ENCODE measurements at places on chromosomes 3 and 15.

DNA sequence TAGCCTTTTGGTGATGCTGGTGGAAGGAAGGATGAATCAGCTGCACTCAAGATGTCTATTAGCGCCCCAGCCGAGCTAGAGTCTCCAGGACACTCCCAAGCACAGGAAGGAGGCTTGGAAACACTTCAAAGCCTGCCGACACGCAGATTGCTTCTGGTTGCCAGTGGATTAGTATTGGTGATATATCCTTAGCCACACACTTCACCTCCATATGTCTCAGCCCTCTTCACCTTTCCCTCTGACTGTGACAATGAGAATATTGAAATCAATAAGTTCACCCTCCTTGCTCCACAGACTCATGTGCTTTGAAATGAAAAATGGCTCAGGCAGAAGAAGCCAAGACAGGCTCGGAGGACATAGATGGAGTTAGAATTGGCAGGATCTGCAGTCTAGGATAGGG lies 102.9 kb upstream of the LRRN1 start:
- DNase-seq, result no peak

- no peak for DNase-seq
These were observed 786.4 kb downstream of the MCTP2 start for GRCh38 chr15:95017666-95018328.

DNA sequence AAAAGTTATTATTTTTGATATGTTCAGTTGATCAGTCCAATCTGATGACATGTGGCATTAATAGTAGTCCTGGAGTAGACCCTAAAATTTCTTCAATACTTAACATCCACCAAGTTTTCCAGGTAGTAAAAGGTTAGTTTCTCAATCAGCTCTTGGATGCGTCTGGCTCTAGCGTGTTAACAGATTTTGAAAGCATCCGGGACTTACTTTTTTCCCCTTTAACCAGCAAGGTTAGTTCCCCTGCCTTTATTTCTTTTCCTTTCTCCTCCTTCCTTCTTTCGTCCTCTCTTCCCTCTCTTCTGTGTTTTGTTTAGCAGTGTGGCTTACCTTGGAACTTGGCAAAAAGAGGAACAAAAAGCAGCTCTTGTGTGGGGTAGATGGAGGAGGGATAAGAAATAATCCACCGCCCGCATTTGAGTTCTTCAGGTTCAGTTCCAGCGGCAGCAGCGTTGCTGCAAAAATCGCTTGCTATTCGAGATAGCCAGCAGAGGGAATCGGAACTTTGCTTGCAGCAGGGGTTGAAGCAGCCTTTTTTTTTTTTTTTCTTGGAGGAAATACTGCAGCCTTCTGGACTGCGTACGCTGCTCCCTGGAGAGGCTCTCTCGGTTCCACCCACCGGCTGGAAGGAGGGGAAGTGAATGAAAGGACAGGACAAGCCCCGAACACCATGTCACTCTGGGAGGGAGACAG lies at the start of gene RBMS3:
TSS of gene RBMS3 (plus strand) at position 668 of the 690 bp plus-strand sequence.
- peak; percentile 86 for DNase-seq

DNA sequence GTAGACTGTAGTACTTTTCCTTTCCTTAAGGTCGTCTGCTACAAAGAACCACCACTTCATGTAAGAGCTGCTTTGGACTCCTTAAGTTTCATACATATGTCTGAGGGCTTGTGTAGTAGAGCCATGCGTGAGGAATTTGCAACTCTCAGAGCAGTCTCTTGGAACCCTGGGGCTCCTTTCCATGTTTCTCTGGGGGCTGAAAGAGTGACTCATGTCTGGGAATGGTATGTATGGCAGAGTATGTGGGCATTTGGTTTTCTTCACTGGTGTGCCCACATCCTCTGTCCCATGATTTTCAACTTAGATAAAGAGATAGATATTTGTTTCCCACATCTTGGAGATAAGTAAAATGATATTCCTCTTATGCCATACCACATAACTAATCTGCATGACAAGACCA lies 20.6 kb upstream of the RBM5 start:
- DNase-seq, result peak; percentile 46

- DNase-seq, result no peak
These were observed 3.5 kb downstream of the CHRM5 start for GRCh38 chr15:33971811-33972210.

- peak; percentile 67 for DNase-seq
These were observed 24.2 kb downstream of the PXYLP1 start for GRCh38 chr3:141255846-141256261.

DNA sequence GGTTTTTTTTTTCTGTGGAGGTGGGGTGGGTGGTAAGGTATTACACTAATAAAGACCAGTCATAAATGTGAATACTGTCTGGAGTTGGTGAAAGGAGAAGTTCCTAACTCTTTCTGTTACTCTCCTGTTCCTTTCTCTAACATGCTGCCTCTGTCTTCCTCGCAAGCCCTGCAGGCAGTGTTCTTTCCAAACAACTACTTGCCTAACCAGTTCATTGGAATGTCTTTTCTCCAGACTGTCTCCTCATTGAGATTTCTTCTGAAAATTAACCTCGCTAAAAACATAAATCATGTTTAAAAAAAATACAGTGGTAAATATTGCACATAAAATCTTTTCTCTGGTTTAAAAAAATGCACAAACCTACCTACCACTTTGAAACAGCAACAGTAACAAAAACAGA lies 135.2 kb downstream of the TP63 start:
- peak; percentile 9 for DNase-seq

DNA sequence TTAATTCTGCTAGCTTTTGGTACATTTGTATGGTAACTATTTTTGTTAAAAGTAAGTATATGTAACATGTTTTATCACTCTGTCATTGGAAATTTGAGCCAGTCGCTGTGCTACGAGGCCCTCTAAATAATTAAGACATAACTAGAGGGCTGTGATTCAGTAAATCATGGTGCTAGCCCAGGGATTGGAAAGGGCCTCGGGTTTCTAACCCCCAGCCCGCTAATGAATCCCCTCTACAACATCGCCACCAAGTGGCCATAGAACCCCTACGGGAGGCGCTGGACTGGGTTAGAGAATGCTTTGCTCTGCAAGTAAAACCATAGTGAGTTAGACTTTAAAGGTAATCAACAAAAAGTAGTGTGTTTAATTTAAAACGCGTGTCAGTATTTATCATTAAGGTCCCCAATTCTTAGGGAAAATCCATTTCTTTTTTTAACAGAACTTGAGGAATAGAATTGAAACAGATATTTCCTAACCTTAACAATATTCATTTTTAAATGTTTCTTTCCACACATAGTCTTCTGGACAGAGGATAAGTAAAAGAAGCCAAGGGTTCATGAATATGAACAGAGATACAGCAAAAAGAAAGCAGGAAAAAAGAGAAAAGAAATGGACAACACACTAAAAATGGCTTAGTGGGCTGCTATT lies 744.7 kb downstream of the EPHA3 start:
- peak; percentile 31 for DNase-seq

- no peak for DNase-seq
These were observed 93.2 kb upstream of the MEF2A start for GRCh38 chr15:99472416-99473145.

DNA sequence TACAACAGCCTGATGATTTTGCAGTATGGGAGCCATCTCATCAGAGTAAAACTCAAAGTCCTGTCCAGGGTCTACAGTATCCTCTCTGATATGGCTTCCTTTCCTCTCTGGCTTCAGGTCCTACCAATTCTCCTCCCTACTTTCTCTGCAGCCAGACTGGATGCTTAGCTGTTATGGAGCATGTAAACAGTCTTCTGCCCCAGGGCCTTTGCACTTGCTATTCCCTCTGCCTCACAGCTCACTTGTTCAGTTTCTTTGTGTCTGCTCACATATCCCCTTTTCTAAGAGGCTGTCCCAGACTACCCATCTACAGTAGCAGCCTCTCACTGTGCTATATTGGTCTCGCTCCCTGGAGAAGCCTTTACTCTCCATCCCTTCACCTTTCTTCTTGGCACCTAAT lies 62.2 kb downstream of the TLNRD1 start:
- DNase-seq, result no peak

GRCh38 chr3:64016941-64017620 lies 6.2 kb downstream of the PSMD6 start:
- DNase-seq, result peak; percentile 23

DNA sequence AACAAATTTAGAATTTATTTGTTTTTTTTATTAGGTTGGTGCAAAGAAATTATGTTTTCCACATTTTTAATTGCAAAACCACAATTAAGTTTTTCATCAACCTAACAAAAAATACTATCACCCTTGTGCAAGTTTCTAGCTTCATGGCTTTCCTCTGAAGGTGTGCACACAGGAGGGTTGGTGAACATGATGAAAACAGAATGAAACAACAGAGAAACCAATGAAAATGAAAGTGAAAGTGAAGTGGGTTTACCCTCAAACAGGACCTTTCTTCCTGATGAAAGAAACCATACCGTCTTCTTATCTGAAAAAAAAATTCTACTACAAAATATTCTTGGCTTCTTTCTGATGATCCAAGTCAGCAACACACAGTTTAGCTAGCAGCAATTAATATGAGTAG lies 71.9 kb upstream of the FEZF2 start:
- no peak for DNase-seq

GRCh38 chr3:17238023-17238422 lies 353.3 kb downstream of the PLCL2 start:
- peak; percentile 11 for DNase-seq

GRCh38 chr15:33074212-33074611 lies 120.3 kb downstream of the FMN1 start:
- no peak for DNase-seq

- no peak for DNase-seq
These were observed 103.6 kb upstream of the PFN2 start for GRCh38 chr3:150074277-150074676.

DNA sequence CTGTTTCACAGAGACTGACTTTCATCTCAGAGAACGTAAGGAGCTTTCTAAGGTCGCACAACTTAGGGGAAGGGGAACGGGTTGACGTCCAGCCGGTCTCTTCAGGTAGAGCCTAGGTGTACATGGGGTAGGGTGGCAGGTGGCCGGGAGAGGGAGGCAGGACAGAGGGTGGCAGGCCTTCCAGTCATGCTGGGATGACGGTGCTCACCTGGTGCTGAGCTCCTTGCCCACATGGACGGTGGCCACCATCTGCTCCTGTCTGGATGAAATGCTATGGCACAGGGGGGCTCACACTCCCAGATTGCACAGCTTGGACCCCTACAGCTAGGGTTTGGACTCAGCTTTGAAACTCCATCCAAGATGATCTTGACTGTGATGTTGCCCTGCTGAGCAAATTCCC lies 144.5 kb downstream of the ATP10A start:
- DNase-seq, result no peak

GRCh38 chr15:27486683-27487647 lies 516.0 kb downstream of the GABRG3 start:
- no peak for DNase-seq

DNA sequence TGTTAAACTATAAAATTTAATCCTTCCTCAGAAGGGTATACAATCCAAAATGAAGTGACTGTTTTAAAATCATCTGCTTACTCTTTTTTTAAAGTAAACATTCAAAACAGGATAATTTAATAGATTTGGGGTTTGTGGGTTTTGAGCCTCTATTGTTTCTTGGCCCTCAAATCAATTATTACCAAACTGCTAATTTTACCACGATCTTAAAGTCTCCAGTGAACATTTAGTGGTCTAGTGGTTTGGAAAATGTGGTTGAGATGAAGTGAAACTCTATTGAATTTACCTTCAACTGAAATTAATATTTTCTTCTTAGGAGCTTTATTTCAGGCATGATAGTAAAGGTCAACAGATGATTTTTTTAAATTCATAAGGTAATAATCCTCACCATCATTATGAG lies 11.2 kb upstream of the ATP11B start:
- no peak for DNase-seq

- no peak for DNase-seq
These were observed 159.7 kb downstream of the GOLIM4 start for GRCh38 chr3:167936019-167936418.

- no peak for DNase-seq
These were observed 90.0 kb upstream of the ADPGK start for GRCh38 chr15:72873379-72874233.

DNA sequence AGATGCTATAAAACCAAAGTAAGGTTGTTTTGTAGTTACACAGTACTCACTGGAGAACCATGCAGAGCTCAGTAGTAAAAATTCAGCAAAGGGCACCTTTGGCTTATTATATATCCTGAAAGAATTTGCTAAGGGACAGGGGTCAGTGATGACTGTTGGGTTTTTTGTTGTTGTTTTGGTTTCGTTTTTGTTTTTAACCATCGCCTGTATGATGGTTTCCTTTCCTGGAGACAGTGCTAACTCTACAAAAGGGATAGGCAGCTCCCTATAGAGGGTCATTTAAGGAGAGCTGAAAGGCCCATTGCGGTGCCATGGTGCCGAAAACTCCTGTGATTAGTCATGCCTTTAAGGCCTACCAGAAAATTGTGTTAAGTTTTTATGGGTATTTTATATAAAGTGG lies 118.2 kb upstream of the GOLIM4 start:
- no peak for DNase-seq

- no peak for DNase-seq
These were observed 56.7 kb downstream of the CCNL1 start for GRCh38 chr3:157103280-157103679.

DNA sequence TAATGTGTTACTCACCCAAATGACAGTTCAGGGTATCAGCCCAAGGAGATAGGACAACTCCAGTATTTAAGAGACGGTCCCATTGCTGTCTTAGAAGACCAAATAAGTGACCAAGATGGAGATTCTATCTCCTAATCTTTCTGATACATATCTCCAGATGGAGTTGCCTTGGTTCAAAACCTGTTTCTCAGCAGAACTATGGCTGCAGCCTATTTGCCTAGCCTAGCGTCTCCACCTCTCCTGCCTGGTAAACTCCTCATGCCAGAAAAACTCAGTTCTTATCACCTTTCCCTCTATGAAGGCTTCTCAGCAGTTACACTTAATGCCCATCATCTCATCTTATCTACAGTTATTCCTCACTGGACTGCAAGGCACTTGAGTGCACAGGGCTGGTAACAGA lies 1.2 kb upstream of the CSPG5 start:
- no peak for DNase-seq

- DNase-seq, result no peak
These were observed 25.6 kb downstream of the TEX9 start for GRCh38 chr15:56390739-56391267.

- no peak for DNase-seq
These were observed 163.8 kb downstream of the EBLN2 start for GRCh38 chr3:73225146-73225855.

DNA sequence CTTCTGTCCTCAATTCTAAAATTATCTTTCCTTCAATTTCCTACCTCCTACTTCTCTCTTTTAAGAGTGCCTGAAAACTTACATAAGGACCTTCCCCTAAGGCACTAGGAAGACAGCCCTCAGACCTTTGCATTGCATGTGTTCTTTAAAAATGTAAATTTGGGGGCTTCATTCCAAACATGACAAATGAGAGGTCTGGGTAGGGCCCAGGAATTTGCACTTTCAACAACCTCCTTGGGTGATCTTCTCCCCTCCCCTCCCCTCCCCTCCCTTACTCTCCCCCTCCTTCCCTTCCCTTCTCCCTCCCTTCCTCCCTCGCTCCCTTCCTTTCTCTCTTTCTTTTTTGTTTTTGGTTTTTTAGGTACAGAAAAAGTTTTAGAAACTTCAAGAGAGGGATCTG lies 18.7 kb downstream of the USF3 start:
- no peak for DNase-seq

DNA sequence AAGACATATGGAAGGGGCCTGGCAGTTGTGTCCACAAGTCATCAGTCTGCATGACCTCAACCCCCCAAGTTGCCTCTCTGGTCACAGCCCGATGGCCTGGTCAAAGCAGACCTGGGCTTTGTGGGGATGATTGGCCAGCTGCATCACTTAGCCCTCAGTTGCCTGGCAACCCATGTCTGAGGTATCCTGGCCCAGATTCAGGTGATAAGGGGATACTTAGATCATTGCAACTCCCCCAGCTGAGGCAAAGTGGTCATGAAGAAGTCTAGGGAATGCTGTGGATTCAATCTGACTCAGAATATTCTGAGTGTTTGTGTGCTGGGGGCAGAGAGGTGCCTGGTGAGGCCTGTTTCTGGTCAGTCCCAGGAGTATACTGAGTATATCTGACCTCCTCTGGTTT lies 5.0 kb downstream of the GPR156 start:
- DNase-seq, result no peak

Data from GM03348 (cell line).